ENCODE measurements at places on chromosomes 5 and 9.

- DNase-seq = no peak
Measured at GRCh38 chr9:130069048-130069447, 15.3 kb downstream of the GPR107 start.

- DNase-seq = no peak
Measured at GRCh38 chr5:107104040-107104995, 566.4 kb downstream of the EFNA5 start.

DNA sequence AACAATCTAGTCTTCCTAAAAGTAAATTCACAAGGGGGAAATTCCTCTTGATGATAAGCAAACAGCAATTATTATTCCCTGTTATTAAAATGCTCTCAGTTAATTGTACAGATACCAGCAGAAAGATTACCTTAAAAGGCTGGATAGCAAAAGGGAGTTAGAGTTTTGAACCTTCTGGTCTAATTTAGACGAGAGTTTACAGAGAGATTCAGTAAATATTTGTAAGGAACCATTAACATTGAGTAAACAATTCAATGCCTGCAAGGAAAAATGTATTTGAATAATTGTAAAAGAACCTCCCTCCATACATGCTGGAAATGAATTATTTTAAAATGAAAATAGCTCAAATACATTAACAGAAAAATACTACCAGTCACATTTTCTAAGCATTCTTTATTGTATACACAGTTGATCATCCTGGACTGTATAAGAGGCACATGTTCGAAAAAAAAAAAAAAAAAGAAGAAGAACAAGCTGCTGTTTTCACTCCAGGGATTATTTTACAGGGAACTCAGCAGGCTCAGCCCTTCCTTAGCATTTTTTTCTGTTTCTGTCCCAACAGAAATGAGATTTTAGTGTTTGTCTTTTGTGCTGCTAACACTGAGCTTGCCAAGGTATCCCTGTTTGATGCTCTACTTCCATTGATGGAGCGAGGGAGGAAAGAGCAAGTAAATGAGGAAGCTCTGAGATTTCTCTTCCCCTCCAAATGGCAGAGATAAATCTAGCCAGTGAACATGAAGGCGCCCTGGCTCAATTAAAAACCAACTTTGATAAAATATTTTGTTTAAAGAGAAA, 141.1 kb downstream of the ENC1 start:
- no peak for DNase-seq

DNA sequence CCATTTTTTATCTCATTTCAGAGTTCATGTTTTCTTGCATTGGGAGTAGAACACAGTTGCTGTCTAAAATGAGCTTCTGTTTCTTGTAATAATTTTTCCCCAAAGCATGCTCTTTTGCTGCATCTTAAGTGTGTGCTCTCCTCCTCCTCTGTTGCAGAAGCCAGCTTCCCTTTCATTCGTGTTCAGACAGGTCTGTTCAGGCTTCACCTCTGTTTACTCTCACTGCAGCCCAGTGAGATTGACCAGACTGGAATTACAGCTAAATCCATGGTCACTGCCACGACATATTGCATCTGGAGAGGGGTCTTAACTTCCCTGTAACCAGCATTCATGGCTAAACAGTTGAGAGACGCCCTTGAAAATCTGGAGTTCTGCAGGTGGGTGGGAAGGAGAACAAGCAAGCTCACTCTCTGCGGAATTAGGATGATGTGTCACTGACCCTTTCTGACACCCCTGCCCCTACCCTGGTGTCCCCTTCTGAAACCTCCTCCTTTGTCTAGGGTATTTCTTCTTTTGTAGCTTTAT, 223.2 kb downstream of the FSTL4 start:
- no peak for DNase-seq

GRCh38 chr5:151085517-151086041, 4.7 kb upstream of the TNIP1 start:
- DNase-seq = no peak

- no peak for DNase-seq
Measured at GRCh38 chr9:92035687-92036410, 79.4 kb downstream of the SPTLC1 start.

- no peak for DNase-seq
Measured at GRCh38 chr5:156043351-156043750, 283.6 kb upstream of the SGCD start.

GRCh38 chr5:55066277-55066676, 36.2 kb upstream of the GZMA start:
- DNase-seq = no peak

DNA sequence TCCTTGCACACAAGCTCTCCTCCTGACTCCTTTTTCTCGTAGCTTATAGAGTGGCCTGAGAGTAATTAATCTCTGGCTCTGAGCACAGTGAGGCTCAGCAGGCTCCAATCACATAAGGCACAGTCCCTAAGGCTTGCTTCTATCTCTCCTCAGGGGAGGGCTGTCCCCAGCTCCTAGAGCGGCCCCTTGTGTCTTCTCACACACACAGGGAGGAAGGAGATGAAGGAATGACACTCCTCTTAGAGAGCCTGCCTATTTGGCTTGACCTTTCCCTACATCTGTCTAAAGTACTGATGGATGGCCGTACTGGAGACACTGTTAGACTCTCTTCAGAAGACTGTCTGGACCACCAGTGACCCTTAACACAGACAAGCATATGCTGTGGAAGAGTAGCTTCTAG, 12.9 kb downstream of the TAS2R1 start:
- no peak for DNase-seq

DNA sequence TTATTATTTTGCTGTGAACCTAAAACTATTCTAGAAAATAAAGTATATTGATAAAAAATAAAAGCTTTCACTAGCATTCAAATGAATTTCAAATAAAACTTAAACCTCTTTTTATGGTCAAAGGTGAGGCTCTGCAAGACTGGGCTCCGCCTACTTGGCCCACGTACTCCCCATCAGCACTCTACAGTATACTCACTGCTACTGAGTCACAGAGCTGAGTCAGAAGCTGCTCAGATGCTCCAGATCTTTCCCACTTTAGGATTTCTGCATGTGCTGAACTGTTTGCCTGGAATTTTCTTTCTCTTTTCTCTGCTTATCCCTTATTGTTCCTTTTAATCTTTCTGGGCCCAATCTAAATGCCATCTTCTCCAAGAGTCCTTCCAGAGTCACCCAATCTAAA, 331.9 kb upstream of the CCNG1 start:
- DNase-seq = no peak

DNA sequence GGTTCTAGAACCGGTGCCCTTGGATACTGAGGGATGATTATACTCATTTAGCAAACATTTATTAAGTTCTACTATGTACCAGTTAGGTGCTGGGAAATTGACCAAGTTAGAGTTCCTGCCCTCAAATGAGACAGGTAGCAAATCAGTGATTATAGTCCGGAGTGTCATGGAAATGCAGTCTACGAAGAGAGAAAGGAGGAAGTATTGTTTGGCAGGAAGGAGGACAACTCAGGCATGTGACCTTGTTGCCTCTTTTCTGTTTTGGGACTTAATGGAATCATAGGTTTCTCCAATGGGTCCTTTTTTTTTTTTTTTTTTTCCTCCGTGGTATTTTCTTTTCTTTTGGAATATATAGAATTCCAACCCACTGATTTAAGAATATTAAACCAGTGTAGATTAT, 28.0 kb downstream of the OSTF1 start:
- peak; percentile 9 for DNase-seq

GRCh38 chr9:94668928-94669729, 29.8 kb upstream of the FBP1 start:
- DNase-seq = peak; percentile 90

- DNase-seq = no peak
Measured at GRCh38 chr9:89797937-89798455, 193.2 kb downstream of the GADD45G start.

- DNase-seq = no peak
Measured at GRCh38 chr9:92745331-92745730, 19.3 kb downstream of the BICD2 start.

DNA sequence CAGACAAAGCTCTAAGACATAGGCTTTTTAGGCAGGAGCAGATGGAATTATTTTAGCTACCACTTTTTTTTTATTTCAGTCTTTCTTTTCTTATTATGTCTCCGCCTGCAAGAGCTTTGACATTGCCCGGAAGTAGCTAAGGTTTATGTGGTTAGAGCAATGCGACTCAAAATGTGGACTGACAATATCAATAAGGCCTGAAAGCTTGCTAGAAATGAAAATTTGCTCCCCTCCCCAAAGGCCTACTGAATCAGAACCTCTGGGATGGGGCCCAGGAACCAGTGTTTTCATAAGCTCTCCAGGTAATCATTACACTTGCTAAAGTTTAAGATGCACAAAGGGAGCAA, 81.3 kb downstream of the SUSD1 start:
- DNase-seq = no peak

- no peak for DNase-seq
Measured at GRCh38 chr5:95644351-95645042, 2.1 kb upstream of the RFESD start.

GRCh38 chr9:7169717-7170389, 412.1 kb downstream of the KDM4C start:
- DNase-seq = no peak

- no peak for DNase-seq
Measured at GRCh38 chr9:104855807-104856206, 72.1 kb downstream of the ABCA1 start.

DNA sequence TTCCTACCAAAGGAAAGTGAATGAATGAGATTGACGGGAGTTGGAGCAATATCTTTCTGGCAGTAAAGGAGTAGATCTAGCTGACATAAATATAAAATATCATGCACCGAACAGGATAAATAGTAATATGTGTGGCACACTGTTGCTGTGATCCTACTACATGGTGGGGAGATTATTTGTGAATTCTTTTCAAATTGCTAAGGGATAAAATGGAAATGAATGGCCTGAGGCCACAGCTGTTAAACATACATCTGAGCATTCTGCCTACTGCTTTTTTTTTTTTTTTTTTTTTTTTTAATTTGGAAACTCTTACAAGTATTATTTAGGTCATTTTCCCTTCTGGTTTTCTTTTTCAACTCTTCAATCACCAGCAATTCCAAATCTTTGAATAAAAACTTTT, 66.8 kb downstream of the MEF2C start:
- DNase-seq = no peak

GRCh38 chr5:172798422-172799215, 27.6 kb upstream of the DUSP1 start:
- DNase-seq = peak; percentile 89

- no peak for DNase-seq
Measured at GRCh38 chr5:146744068-146744745, 134.3 kb downstream of the PPP2R2B start.

GRCh38 chr9:97387504-97387886, 24.4 kb upstream of the TDRD7 start:
- no peak for DNase-seq

DNA sequence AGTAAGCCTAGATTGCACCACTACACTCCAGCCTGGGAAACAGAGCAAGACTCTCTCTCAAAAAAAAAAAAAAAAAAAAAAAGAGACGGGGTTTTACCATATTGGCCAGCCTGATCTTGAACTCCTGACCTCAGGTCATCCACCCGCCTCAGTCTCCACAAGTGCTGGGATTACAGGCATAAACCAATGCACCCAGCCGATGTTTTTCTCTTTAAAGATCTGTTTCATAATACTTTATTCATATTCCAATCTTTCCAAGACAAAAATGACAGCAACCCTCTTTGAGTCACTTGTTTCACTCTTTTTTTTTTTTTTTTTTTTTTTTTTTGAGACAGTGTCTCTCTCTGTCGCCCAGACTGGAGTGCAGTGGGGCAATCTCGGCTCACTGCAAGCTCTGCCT, 13.6 kb upstream of the LMNB1 start:
- no peak for DNase-seq

DNA sequence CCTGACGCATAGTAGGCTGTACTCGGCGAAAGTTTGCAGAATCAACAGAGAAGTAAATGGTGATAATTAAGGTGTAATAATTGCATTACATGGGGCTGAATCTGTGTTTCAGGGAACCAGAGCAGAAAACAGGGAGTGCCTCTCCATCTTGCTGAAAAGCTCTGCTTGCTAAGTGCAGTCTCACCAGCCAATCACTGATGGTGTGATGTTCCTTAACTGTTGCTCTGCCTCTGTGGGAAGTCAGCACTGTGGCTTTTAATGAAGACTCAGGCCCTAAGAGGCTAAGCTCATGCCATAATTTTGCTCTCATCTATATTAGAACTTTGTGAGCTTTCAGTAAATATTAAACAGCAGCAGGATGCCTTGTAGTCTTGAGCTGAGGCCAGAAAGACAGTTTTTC, 4.5 kb downstream of the PHF24 start:
- no peak for DNase-seq

DNA sequence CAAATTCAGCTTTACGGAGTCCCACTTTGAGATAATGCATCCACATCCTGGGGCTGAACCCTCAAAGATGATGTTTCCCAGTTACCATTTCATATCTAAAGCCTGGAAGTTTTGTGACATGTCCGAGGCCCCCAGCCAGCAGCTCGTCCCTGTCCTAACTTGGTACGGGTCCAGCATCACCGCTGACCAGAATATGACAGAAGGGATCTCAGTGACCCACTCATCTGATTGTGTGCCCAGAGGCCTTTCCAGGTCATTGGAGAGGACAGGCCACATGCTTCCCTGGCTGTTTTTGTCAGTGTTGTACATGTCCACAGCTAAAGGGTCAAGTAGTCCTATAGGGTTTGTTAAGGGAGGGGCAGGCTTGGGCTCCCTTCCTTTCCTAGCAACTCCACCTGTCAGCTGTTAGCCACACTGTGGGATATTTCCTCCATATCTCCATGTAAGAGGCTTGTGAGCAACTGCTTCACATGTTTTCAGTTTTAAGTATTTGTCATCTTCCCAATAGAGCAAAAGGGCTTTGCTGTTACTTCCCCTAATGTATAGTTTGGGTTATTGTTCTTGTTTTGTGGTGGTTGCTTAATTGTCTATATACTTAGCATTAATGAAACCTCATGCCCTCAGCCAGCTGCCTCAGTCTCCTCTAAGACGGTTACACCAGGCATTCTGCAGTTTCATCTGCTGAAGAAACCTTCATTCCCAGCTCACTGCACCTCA, 33.4 kb downstream of the SECISBP2 start:
- DNase-seq = no peak
